ENCODE measurements at places on chromosomes 6 and 20.

- no peak for DNase-seq
Measured at GRCh38 chr20:62918147-62918546, 8.2 kb downstream of the DIDO1 start.

- DNase-seq: no peak
Measured at GRCh38 chr6:14758421-14759081, 487.3 kb upstream of the JARID2 start.

DNA sequence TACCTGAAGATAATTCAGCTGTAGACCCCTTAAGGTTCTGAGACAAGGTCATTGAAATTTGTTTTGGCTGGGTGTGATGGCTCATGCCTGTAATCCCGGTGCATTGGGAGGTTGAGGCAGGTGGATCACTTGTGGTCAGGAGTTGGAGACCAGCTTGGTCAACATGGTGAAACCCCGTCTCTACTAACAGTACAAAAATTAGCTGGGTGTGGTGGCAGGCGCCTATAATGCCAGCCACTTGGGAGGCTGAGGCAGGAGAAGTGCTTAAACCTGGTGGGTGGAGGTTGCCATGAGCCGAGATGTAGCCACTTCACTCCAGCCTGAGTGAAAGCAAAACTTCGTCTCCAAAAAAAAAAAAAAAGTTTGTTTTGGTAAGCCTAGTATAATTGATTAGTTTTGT, 11.0 kb downstream of the SRSF3 start:
- no peak for DNase-seq

- DNase-seq: peak; percentile 76
Measured at GRCh38 chr6:33620158-33620855, 815 bp upstream of the ITPR3 start.

GRCh38 chr20:42366626-42367025, 748.4 kb upstream of the CHD6 start:
- DNase-seq: no peak

GRCh38 chr20:57198132-57199072, 68.0 kb downstream of the BMP7 start:
- no peak for DNase-seq

DNA sequence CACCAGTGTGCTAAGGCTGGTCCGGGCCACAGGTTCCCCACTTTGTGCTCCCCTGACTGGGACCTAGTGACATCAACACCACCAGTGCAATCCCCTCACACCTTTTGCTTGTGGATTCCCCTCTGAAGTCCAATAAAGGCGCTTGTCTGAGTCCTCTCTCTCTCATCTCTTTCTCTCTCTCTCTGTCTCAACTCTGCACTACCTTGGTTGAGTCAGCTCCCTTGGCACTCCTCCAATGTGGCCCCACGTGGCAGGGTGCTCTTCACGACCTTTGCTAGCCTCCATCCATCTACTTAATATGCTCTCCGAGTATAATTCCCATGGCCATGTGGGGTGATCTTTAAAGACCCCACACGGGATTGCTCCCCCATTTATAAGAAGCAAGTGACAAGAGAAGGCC, 385.0 kb downstream of the CD83 start:
- no peak for DNase-seq

DNA sequence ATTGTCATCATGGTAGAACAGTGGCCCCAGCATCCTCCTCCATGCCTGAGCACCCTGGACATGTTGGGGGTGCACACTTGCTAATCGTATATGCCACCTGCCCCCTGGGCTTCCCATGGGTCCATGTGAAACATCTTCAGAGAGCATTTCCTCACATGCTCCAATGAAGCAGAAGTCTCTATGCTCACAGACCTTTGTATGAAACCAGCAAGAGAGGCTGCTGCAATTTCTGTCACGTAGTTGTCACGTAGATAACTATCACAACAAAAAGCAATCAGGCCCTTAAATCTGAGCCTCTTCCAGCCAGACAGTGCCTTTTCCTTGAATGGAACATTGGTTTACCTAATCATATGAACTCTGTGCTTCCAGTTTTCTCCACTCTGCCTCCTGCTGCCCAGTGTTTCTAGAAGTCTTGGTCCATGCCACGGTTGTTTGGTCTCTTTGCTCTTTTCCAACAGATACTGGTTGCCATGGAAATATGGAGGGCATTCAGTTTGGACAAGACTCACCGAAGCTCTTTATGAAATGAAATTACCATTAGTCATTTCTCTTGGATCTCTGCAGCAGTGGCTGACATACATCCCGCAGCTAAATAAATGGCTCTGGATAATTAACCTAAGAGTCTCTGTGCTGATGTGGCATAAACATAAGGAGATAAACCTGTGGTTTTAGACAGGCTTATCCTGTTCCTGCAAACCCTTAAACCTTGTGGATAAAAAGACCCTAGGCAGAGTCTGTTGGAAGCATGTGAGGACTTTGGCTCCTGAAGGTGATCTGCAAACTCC, 172.8 kb upstream of the SYNDIG1 start:
- DNase-seq: no peak

DNA sequence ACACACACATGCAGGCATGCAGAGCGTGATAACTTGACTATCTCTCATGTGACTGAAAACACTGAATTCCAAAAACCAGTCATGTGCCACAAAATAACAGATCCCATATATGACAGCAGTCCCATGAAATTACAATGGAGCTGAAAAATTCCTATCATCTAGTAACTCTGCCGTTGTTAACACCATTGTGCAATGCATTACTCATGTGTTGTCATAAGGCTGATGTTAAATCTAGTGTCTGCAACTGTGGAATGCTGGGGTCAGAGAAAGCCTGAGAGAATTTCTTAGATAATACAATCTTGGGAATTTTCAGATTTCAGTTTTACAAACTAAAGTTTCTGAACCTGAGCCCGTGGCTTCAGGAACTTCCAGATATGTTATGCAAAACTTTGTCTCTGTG, 70.2 kb downstream of the LYRM4 start:
- peak; percentile 64 for DNase-seq

- no peak for DNase-seq
Measured at GRCh38 chr6:169841251-169841650, 89.8 kb downstream of the ERMARD start.

DNA sequence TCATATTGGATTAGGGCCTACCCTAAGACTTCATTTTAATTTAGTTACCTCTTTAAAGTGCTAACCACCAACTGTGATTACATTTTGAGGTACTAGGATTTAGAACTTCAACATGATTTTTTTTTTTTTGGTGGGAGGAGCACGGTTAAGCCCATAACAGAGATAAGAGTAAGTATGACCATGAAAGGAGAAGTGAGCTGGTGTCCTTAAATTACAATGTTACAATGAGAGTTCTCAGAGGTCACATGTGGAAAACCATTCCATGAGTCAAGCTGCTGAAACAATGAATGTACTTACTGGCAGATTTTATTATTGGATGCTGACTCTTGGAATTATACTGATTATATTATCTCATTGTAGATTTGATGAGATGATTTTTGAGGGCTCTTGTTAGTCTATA, 779.3 kb upstream of the CITED2 start:
- DNase-seq: no peak

- no peak for DNase-seq
Measured at GRCh38 chr6:123850555-123850954, 46.9 kb downstream of the NKAIN2 start.

GRCh38 chr6:136483906-136484305, 66.3 kb downstream of the MAP7 start:
- DNase-seq: no peak

DNA sequence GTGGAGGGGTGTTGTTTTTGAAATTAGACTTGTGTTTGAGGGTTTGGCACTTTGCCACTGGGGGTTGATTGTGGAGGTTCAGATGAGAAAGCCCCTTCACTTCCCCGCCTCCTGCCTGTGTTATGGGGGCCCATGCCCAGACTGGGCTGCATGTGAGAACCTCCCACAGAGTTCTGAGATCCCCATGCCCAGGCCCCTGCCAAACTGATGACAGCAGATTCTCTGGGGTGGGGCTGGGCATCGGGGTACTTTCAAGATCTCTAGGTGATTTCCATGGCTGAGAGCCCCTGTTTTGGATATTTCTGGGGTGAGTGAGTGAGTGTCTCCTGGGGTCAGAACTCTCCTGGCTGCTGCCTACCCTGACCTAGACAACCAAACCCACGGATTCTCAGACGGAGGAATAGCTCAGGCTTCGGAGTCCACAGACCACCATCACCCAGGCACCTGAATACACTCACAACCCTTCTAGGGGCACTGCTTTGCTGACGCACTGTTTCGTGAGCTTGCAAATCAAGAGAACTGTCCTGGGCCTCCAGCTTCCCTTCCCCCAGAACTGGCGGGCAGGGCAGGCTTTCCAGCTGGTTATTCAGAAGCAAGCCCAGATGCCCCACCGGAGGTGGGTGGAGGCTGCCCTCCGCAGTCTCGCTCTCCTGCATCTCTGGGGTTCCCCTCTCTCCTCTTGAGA, 6.3 kb downstream of the BCAS1 start:
- no peak for DNase-seq

- DNase-seq: no peak
Measured at GRCh38 chr6:89528866-89529265, 95.9 kb downstream of the ANKRD6 start.

- no peak for DNase-seq
Measured at GRCh38 chr20:22352019-22352418, 232.4 kb downstream of the FOXA2 start.

DNA sequence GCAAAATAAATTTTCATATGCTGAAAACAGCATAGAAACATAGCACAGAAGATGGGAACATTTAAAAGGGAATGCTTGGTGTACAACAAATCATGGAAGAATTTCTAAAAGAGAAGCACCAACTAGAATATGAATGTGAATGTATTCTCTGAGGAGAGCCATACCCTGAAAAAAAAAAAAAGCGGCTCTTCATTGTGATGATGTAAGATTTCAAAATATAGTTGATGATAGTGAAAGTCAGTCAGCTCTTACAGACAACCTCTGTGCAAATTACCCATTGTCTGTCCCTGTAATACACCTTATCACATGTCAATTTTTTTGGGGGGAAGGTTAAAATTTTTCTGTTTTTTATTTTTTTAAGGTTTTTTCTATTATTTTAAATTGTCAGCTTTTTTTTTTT, 58.6 kb upstream of the PTCHD4 start:
- DNase-seq: no peak

GRCh38 chr6:32912951-32913350, 27.9 kb downstream of the HLA-DMB start:
- DNase-seq: no peak

- DNase-seq: no peak
Measured at GRCh38 chr6:70107852-70108629, 194.8 kb downstream of the COL9A1 start.

- peak; percentile 20 for DNase-seq
Measured at GRCh38 chr20:10843146-10843711, 169.4 kb upstream of the JAG1 start.

DNA sequence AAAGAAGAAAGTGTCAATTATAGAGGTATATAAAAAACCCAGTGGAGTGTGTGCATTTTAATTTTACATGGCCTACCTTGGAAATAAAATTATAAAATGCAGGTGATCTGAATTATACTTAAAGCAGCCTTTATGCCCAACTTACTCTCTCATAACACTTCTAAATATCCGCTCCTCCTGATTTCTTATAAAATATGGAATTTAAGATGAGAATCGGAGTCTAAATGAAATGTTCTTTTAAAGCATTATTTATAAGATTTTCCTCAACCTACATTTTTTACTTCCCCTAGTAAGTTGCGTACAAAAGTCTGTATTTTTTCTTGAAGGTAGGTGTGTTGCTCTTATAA, 3.5 kb downstream of the CITED2 start:
- DNase-seq: no peak

DNA sequence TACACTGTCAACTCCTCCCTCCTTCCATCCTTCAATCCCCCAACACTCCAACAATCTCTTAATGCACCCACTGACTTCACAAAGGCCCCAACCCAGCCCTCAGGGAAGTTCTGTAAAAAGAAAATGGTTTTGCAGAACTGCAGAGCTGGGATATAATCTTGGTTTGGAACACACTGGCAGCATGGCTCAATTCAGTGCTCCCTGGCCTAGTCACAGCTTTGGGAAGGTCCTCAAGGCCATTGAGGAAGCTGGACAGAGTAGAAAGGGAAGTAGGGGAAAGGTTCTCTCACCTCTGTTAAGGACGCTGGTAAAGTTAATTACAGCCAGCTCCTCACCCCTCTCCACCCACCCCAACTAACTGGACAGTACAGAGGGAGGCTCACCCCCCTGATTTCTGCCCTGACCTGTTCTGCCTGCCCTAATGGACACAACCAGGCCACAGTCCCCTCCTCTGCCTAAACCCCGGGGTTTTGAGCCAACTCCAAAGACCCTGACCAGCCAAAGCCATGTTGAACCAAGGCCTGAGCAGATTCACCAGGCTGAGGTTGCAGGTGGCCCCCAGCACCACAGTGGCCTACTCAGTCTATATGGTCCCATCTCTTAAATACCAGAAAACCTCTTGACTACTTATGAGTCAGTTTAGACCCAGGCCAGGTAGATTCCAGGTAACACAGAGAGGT, 49.2 kb downstream of the MAFB start:
- no peak for DNase-seq

DNA sequence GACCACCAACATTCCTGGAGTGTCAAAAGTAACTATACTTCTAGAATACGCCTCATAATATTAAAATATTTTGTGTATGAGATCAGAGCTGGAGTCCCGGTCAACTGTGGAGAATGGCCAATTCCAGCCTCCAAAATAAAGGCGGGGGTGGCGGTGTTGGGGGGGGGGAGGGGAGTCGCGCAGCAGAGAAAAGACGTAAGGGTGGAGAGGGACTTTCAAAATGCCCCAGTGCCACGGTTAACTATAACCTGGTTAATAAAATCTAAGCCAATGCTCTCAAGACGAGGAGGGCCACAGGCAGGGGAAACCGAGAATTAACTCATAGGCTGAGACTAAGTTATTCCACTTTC, 1.3 kb downstream of the NUP153 start:
- DNase-seq: peak; percentile 62

DNA sequence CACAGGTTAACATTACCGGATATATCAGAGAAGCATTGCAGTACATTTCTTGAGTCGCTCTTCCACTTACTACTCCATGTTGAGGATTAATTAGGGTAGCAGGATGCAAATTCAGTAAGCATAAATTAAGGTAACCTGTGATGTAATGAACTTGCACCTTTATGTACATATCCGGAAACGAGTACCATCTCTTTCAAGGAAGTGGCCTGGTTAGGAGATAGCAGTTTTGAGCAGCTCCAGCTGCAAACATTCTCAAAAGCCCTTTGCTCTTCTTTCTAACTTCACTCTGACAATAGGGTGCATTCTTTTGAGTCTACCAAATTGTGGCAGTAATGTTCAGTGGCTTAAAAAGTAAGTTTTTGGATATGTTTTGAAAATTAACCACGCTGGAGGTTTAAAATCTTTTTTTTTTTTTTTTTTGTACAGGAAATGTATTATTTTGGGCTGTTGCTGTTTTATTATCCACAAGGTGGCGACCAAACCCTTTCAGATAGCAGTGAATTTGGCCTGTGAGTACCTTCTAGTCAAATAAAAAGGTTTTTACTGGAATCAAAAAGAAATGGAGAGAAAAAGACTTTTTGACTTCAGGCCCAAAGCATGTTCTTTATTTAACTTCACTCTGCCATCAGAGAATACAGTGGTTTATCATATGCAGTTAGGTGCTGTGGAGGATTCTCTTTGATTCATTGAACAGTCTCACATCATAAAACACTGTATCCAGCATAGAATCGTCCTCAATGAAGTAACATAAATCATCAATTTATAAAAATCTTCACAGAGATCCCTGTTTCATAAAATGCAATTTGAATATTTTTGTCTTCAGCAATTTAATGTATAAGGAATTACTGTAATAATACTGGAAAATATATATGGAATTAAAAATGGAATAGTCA, 8.9 kb downstream of the FAM217B start:
- peak; percentile 28 for DNase-seq

GRCh38 chr6:124870611-124871459, 91.4 kb upstream of the RNF217 start:
- peak; percentile 31 for DNase-seq

- no peak for DNase-seq
Measured at GRCh38 chr6:8322659-8323058, 112.7 kb downstream of the SLC35B3 start.

- DNase-seq: no peak
Measured at GRCh38 chr20:57568088-57568896, 7.4 kb downstream of the PCK1 start.

Data from skin of body (tissue), 3 donors.